ENCODE measurements at places on chromosomes 6 and 20.

GRCh38 chr6:16762550-16763477 is 1.6 kb upstream of the ATXN1 start:
- peak; percentile 68 for DNase-seq

GRCh38 chr6:43368259-43369160 is 937 bp downstream of the ZNF318 start:
- DNase-seq, result no peak

- no peak for DNase-seq
Observed at GRCh38 chr6:156807795-156808194, 30.6 kb downstream of the ARID1B start.

DNA sequence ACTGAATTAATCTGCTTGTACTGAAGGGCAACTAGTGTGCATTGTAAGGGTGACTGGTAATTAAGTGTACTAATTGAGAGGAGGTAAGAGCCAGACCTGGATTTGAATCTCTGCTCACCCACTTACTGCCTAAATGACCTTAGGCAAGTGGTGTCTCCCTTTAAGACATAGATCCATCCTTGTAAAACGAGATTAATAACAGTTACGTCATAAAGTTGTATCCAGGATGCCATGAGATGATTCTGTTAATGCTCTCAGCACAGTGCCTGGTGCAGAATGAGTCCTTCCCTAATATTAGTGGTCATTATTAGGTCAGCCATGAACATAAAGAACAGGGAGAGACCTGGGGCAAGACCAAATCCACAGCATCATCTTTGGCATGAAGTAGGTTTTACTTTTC is 470.1 kb downstream of the MAFB start:
- no peak for DNase-seq

- DNase-seq, result peak; percentile 20
Observed at GRCh38 chr20:17648791-17649730, 33.0 kb downstream of the RRBP1 start.

GRCh38 chr6:16654701-16655100 is 106.6 kb downstream of the ATXN1 start:
- DNase-seq, result no peak

- peak; percentile 74 for DNase-seq
Observed at GRCh38 chr6:28953039-28953584, 29.3 kb upstream of the TRIM27 start.

GRCh38 chr20:38315290-38315966 is 11.5 kb downstream of the BPI start:
- no peak for DNase-seq

DNA sequence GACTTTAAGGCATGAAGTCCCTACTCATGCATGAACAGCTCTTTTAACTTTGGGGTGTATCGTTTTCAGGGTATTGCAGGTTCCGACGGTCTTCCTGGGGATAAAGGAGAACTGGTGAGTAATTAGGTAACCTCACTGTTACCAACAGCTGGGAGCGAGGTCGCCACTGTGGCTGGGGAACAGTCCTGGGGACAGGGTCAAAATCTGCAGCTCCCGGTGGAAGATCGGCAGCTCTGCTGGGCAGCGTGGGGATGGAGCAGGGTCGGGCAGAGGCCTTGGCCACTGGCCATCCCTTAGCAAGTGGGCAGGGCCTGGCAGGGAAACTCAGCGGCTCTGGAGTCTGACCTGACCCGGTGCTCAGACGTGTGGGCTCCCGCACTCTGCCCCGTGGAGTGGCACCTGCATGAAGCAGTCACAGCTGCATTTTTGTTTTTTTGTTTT is 16.1 kb downstream of the COL9A3 start:
- no peak for DNase-seq

DNA sequence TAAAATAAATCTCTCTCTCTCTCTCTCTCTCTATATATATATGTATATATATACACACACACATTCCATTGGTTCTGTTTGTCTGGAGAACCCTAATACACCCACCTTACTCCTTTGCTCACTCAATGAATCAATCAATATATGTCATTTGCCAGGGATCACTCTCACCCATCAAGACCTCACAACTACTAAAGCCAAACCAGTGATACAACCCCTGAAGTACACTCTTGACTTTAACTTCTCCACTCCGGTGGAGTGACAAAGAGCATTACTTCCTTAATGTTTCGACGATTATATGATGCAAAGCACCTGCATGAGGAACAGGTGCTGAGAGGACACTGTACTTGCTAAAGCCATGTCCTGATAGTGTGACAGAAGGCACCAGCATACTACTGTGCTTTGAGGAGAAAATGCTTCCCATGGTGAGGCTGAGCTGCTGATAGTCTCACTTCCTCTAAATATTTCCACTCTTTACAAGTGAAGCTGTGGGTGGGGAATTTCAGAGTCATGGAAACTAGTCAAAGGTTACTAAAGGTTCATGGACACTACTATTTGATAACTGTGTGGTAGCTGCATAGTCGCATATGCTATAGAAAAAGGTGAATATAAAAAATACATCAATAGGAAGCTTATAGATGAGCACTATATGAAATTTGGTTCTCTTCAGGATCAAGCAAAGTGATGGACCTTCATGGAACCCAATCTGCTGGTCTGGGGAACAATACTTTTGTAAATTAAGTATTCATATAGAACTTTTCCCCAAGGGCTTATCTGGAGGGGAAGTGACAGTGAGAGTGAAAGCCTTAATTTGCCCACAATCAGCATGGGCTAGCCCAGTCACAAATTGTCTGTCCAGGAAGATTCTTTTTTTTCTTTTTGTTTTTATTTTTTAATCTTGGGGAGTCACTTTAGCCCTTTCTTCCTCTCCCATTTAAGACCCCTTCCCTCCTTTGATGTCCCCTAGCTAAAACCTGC is 141.9 kb upstream of the NEDD9 start:
- DNase-seq, result peak; percentile 63

GRCh38 chr20:5067877-5068645 is 51.7 kb downstream of the PCNA start:
- no peak for DNase-seq

DNA sequence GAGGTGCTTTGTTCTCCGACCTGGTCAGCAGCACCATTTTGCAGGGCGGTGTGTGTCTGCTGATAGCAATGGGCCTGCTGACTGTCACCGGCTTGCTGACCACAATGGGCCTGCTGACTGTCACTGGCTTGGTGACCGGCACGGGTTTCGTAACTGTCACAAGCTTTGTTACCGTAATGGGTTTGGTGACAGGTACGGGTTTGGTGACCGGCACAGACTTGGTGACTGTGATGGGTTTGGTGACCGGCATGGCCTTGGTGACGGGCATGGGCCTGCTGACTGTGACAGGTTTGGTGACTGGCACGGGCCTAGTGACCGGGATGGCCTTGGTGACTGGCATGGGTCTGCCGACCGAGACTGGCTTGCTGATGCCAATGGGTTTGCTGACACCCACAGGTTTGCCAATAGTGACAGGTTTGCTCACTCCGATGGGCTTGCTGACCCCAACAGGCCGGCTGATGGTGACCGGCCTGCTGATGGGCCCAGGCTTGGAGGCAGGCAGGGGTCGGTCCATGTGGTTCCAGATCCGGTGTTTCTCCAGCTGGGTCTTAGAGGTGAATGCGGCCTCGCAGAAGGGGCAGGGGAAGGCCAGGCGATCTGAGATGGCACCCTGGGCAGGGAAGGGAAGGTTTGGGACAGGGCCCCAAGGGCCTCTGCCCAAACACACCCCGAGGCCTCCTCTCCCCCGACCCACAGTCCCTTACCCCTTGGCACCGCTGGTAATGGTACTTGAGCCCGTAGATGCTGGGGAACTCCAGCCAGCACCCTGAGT is 3.4 kb downstream of the ZNF512B start:
- no peak for DNase-seq

- no peak for DNase-seq
Observed at GRCh38 chr20:54112221-54112884, 42.0 kb upstream of the BCAS1 start.

- no peak for DNase-seq
Observed at GRCh38 chr6:15522856-15523529, 139.8 kb downstream of the DTNBP1 start.

DNA sequence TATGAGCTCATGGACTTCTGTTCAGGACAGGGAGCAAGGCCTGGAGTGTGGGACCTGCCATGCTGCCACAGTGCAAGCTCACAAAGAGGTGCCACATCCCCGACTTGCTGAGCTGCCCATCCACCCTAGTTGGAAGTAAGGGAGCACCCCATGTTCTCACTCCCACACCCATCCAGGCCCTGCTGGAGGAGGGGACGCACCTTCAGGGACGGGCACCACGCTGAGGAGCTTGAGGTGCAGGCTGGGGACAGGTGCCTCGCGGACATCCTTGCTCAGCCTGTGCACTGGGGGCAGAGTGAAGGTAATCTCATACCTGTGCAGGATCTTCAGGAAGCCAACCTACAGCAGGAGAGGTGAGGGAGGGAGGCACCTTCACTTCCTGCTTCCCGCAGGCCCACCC is 12.3 kb downstream of the ADISSP start:
- DNase-seq, result no peak

GRCh38 chr6:43800746-43801494 is 30.9 kb downstream of the VEGFA start:
- no peak for DNase-seq

GRCh38 chr20:53487461-53488200 is 106.0 kb downstream of the ZNF217 start:
- no peak for DNase-seq

- DNase-seq, result no peak
Observed at GRCh38 chr6:110495949-110496348, 19.5 kb upstream of the SLC22A16 start.

- DNase-seq, result no peak
Observed at GRCh38 chr6:140182821-140183220, 808.4 kb upstream of the CITED2 start.

GRCh38 chr20:3158968-3159431 is 665 bp downstream of the FASTKD5 start:
- DNase-seq, result no peak

- no peak for DNase-seq
Observed at GRCh38 chr6:17842934-17843821, 136.5 kb upstream of the NUP153 start.

DNA sequence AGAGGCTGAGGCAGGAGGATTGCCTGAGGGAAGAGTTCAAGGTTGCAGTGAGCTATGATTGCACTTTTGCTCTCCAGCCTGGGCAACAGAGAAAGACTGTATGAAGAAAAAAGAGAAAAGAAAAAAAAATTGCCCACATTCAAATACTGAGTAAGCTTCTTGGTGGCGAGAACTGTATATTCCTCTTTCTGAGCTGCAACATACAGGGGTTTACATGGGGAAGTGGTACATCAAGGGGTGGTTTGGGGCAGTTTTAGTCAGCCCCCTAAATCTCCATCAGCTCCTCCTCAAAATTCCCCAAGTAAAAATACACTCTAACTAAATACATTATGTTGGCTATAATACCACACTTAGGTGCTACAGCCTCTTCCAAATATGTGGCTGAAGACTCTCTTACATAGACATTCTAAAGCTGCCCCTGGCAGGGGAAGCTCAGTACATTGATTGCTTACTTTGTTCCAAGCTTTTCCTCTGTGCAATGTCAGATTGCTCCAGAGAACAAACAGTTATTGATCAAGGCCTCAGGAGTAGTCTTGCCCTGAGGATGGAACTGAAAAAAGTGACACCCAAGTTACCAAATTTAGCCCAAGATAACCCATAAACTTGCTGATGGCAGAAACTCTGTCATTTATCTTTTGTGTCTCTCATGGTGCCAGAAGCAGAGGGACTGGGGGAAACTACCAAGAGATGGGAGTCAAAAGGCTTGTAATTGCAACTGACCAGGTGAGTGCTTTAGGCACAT is 107.4 kb upstream of the RIPOR2 start:
- no peak for DNase-seq

GRCh38 chr6:150866991-150867501 is 1.5 kb downstream of the MTHFD1L start:
- DNase-seq, result no peak

DNA sequence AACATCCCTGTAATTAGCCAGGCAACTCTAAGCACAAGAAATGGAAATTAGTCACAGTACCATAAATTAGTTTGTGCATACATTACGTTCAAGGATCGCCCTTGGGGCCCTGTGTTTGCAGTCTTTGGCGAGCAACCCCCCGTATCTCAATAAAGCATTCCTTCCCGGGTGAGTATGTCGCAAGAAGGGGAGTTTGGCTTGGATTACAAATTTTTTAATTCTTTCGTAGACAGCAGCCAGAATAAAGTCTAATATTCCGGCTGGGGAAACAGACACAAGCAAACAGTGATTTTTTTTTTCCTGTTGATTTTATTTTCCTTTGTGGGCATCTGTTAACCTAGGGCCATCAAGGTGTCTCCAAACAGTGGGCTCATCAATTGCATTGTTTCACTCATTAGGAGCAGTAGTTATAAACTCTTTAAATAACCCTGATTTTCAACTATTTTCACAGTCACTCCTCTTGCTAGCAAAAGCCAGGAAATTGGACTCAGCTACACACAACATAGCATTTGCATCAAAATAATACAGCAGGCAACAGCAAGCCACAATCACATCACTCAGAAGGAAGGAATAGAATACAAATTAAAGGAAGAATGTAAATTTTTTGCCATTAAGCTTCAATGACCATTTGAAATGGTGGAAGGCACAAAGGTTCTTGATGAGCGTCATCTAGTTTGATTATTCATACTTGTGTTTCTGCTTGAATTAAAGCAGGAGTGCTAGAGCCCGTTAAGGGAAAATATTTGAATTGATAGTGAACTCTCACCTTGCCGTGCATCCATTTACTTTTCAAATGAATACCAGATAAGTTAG is 85.3 kb downstream of the LINC00237 start:
- DNase-seq, result no peak

- DNase-seq, result no peak
Observed at GRCh38 chr6:33738153-33738552, 8.6 kb downstream of the IP6K3 start.

DNA sequence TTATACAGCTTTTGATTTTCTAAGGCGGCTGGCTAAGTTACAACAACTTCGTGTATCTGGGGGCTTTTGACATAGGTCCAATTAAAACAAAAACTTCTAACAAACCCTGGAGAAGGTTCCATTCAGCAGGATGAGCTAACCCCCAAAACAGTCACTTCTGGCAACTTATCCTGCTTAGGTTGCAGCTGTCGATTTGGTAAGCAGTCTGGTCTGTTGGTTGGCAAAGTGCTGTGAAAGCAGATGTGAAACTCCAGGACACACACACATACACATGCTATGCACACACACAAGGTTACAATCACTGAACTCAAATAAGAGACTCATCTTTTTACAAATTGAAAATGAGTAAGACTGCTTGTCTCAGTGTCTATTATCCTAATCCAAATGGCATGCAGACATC is 119.0 kb upstream of the STMND1 start:
- DNase-seq, result no peak

DNA sequence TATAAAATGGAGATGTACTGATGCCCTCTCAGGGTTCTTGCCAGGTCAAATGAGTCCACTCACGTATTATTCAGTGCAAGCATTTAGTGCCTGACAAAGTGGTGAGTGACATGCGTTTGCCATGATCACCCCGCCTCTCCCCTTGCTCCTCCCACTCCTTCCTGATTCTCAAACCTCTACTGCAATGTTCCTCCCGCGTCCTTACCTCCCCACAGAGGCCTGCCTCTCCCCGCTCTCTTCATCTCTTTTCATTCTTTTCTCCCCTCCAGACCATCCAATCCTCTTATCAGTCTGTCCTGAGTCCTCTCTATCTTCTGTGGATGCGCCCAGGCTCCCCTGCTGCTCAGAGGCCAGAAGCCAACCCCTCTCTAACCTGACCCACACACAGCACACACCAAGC is 40.7 kb downstream of the KCNK5 start:
- no peak for DNase-seq
